ENCODE measurements at places on chromosomes 7 and 10. TPM values are rescaled to one million over a fixed set of nuclear protein-coding genes. Genes with fewer than 3 reads are reported as not detected.
A peak's percentile ranks its signal among the peaks of the same experiment; 100 is the strongest.

The KIF11 gene
- total RNA-seq, result 7.9 TPM

The INPP5A gene
- 53.6 TPM for total RNA-seq

- peaks cover 14% of the 10 kb centered on the region for H3K4me1 ChIP-seq
- H3K4me3 ChIP-seq, result no peak overlapping the region
- no peaks in the 10 kb centered on the region for H3K36me3 ChIP-seq
- H3K27me3 ChIP-seq, result no peaks in the 10 kb centered on the region
Measured at GRCh38 chr7:74282748-74283459, 6.3 kb upstream of the CLIP2 start.

DNA sequence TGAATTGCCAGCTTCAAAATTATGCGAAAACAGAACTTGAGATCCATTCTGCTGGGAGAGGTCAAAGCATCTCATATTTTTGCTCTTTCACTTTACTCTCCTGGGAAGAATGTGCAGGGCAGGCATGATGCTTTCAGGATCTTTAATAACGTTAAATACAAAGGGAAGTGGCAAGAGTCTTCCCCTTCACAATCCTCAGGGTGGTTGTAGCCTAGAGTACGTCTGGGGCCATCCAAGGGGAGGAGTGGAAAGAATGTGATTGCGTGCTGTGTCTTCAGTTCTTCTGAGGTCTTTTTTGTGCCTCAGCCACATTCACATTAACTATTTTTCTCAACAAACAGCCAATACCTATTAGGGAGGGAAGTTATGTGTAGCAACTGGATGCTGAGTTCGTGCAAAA, 207.3 kb downstream of the HGF start:
- H3K36me3 ChIP-seq, result no peaks in the 10 kb centered on the region
- H3K4me3 ChIP-seq, result no peak overlapping the region
- H3K27me3 ChIP-seq, result no peaks in the 10 kb centered on the region
- DNase-seq, result no peak

DNA sequence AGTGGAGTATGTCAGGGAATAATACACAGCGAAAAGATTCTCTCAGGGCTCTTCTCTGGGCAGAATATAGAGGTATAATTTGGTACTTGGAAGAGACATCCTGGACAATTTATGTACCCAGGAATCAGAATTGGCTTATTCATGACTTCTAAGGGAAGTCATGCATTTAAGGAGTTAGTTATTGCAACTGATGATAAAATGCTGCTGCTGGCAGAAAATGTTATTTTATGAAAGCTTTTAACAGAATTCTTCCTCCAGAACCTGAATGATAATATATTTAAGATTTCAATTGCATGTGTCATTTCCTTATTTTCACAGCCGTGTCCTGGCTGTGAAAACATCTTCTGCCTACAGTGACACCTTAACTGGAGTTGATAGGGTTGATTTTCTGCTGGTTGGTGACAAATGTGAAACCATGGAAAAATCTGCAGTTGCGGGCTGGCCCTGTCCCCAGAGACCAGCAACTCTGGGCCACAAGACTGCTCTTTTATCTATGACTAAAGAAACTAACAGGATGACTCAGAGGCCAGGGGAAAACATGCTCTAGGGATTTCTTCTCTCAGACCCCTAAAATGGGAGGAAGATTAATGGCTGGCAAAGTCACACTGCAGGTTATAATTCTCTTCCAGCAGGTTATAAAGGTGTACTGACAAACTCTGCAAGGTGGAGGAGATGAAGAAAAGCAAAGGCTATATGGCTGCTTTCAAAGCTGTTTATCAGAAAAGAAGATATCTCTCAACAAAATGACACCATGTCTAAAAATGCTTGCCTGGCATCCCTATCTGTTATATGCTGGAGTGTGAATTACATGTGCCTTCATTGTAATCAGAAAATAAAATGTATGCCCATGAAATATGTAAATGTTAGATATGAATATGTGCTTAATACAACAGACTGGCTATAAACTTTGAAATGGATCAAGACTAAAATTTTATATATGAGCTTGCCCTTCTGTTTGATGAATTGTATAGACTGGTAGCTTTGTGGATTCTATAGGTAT, 12.1 kb upstream of the TRUB1 start:
- H3K4me1 ChIP-seq, result no peaks in the 10 kb centered on the region
- no peaks in the 10 kb centered on the region for H3K27me3 ChIP-seq
- peak; percentile 23 for DNase-seq

- DNase-seq, result peak; percentile 38
- no peaks in the 10 kb centered on the region for H3K27me3 ChIP-seq
- peaks cover 18% of the 10 kb centered on the region for H3K4me1 ChIP-seq
- no peak overlapping the region for H3K4me3 ChIP-seq
- no peaks in the 10 kb centered on the region for H3K36me3 ChIP-seq
Measured at GRCh38 chr7:98329791-98330373, 48.4 kb downstream of the BRI3 start.

DNA sequence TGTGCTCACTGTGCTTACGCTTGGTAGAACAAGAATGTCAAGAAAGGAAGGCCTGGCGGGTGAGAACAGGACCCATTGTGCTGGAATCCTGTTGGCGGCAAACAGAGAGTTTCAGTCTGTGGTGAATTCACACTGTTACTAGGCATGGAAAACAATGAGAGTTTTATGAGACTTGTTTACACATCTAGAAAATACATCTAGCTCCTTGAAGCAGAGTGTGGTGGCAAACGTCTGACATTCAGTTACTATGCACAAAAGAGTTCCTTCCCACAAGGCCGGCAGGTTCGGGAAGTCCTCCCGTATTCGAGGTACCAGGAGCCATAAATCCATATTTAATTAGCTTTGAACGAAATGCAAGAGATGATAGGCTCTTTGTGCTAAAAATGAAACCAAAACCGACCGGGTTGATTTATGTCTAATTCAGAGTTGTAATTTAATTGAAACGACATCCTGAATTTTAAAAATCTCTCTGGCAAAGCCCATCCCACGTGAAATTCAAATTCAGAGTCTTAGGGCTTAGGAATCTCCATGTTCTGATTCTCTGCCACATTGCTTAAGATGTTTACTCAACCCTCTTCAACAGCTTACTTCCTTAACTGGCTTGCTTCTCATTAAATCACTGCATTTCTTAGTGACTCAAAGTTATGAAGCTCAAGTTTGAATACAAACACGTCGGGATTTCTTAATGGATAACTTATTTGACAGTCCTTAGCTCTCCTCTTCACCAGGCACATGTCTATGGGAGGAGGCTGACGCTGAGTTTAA, 299.9 kb upstream of the PITRM1 start:
- H3K4me1 ChIP-seq, result peaks cover 26% of the 10 kb centered on the region
- no peak for DNase-seq
- H3K27me3 ChIP-seq, result no peaks in the 10 kb centered on the region
- H3K4me3 ChIP-seq, result no peak overlapping the region
- no peaks in the 10 kb centered on the region for H3K36me3 ChIP-seq

DNA sequence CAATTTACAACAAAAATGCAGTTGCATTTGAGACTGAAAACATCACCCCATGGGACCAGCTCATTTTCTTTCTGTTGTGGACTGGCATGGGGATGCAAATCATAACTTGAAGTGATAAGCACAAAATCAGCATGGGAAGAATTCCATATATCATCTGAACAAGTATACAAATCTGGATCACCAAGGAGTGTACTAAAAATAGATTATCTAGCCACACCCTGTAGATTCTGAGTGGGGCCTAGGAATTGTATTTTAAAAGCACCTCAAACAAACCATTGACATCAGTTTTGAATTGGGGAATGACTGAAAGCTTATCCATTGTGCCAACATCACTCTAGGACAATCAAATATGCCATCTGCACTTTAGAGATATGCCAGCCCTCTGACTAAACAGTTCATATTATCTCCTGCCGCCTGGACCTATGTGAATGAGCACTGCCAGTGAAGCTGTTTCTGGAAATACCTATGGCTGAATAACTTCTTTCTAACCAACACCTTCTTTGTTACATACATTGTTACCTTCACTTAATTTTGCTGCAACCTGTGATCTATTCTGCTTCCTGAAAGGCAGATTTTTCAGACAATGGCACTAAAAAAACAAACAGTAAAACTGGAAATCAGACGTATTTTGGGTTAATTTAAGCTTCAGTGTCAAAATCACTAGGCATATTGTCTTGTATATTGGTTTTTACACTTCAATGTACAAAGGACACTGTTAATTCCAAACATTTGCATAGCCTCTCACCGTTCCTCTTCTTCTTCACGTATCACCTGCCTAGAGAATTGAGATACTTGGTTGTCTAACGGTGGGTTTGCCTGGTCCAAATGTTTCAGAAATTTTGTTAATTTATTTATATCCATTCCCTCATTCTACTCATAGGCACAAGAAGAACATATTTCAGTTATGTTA, 42.4 kb upstream of the HGF start:
- H3K27ac ChIP-seq, result no peak overlapping the region
- H3K36me3 ChIP-seq, result no peaks in the 10 kb centered on the region
- no peak for DNase-seq
- no peak overlapping the region for H3K4me3 ChIP-seq
- H3K4me1 ChIP-seq, result no peaks in the 10 kb centered on the region

- no peak overlapping the region for H3K4me3 ChIP-seq
- H3K27ac ChIP-seq, result peak overlapping the region; percentile 88
- H3K4me1 ChIP-seq, result peaks cover 43% of the 10 kb centered on the region
- DNase-seq, result peak; percentile 14
- H3K27me3 ChIP-seq, result no peaks in the 10 kb centered on the region
Measured at GRCh38 chr10:113096128-113096996, 146.3 kb downstream of the TCF7L2 start.

DNA sequence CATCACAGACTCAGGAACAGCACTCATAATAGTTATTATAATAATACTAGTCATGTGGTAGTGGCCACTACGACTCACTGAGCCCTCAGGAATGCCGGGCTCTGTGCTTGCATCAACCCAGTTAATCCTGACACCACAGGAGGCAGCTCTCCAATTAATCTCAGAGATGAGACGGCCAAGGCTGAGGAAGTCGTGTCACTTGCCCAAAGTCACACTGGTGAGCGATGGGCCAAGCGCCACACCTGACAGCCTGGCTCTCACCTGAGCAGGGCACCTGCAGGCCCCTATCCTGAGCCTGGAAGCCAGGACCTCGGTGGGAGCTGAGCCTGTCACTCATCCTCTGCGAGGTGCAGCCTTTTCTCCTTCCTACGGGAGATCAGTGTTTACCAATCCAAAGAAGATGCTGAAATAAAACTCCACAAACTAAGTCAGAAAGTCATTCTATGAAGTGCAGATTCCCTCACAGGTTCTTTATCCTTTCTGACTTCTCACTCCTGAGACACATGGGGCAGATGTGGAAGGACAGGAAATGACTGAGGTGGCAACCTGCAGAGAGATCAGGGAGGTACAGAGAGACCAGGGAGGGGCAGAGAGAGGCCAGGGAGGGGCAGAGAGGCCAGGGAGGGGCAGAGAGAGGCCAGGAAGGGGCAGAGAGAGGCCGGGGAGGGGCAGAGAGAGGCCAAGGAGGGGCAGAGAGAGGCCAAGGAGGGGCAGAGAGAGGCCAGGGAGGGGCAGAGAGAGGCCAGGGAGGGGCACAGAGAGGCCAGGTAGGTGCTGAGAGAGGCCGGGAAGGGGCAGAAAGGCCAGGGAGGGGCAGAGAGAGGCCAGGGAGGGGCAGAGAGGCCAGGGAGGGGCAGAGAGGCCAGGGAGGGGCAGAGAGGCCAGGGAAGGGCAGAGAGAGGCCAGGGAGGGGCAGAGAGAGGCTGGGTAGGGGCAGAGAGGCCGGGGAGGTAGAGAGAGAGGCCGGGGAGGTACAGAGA, 38.5 kb downstream of the VIPR2 start:
- no peaks in the 10 kb centered on the region for H3K4me1 ChIP-seq
- H3K4me3 ChIP-seq, result no peak overlapping the region
- DNase-seq, result no peak
- no peak overlapping the region for H3K27ac ChIP-seq
- H3K36me3 ChIP-seq, result no peaks in the 10 kb centered on the region

DNA sequence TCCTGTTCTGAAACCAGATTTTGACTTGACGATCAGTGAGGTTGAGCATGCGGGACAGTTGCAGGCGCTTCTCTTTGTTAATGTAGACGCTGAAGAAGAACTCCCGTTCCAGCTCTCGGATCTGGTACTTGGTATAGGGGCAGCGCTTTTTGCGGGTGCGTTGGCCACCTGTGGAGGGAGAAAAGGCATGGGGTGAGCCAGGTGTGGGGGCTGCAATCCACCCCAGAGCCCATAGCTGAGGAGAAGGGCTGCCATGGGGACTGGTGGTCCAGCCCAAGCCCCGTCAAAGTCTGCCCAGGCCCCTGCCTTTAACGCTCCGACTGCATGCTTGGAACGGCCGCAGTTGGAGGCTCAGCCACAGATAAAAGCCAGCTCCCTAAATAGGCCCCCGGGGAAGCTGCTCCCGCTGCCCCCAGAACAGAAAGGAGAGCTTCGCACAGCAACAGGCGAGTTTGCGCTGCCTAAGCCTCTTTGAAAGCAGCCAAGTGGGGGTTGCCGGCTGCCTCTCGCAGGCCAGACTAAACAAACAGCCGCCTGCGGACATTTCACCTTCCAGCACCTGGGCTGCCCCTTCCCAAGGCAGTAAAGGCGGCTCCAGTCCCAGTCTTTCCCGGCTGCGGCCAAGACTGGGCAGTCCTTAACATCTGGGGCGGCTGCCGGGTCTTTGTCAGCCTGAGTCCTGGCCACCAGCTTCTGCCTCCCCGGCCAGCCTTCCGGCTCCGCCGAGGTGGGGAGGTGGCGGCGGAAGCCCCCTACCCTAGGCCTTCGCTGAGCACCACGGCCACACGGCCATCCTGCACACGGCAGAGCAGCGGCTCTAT, 2.0 kb downstream of the HOXA11 start:
- no peaks in the 10 kb centered on the region for H3K36me3 ChIP-seq
- DNase-seq, result no peak
- H3K27ac ChIP-seq, result peak overlapping the region; percentile 90
- peaks cover 25% of the 10 kb centered on the region for H3K4me1 ChIP-seq

DNA sequence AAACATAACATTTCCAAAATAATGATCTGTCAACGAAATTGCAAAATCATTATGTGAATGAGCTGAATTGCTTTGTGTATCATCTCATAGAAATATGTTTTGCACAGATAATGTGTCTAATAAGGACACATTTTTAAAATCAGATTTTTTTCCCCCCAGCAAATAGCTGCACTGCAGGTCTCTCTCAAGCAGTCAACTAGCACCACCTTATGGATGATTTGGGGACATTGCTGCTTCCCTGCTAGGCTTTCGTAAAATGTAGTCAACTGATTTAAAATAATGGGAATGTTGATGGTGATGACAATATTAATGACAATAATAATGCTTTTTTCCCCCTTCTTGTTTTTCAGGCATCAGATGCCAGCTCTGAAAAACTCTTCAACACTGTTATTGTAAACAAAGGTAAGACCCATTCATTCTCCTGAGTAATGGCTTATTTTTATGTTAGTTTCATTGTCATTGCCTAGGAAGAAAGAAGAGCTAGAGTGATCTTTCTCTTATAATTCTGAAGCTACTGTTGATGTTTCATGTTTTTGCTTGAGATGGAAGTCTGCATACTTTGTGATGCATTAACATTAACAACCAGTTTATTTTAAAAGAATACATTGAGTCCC, 433.6 kb upstream of the GALNT17 start:
- DNase-seq, result peak; percentile 67
- H3K4me1 ChIP-seq, result peaks cover 12% of the 10 kb centered on the region
- no peaks in the 10 kb centered on the region for H3K36me3 ChIP-seq
- no peaks in the 10 kb centered on the region for H3K27me3 ChIP-seq
- H3K4me3 ChIP-seq, result no peak overlapping the region

- no peak for DNase-seq
- H3K4me3 ChIP-seq, result no peak overlapping the region
- H3K27me3 ChIP-seq, result no peaks in the 10 kb centered on the region
- no peaks in the 10 kb centered on the region for H3K36me3 ChIP-seq
Measured at GRCh38 chr10:132413226-132414205, 16.5 kb downstream of the PWWP2B start.

GRCh38 chr10:61784354-61785133, 117.0 kb upstream of the ARID5B start:
- no peaks in the 10 kb centered on the region for H3K27me3 ChIP-seq
- no peaks in the 10 kb centered on the region for H3K4me1 ChIP-seq
- H3K36me3 ChIP-seq, result no peaks in the 10 kb centered on the region
